Hindlimb muscle (tissue), 1 donor: ENCODE measurements at places on chromosomes 1 and 21.

GRCh38 chr21:44949779-44950198, 10.0 kb downstream of the SLX9 start:
- peak; percentile 84 for DNase-seq

DNA sequence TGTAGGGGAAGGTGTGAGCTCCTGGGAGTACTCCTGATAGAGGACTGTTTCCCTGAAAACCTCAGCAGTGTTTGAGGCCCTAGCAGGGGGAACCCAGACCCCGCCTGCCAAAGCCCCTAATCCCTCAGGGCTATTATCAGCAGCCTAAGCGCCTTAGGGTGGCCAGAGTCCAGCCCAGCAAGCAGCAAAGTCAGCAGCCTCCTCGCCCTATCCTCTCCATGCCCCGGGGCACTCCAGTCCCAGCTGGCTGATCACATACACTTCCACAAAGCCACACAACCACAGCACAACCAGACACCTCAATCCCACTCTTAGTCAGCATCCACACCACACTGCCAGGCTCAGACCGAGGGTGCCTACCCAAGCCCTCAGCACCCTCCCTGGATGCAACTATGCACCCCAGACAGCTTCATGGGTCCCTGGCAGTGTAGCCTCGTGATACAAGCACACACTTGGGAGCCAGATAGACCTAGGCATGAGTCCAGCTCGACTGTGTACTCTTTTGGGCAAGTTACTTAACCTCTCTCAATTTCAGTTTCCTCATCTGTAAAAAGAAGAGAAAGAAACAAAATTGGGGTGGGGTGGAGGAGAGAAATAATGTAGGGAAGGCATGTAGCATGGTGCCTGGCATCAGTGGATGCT, 7.1 kb downstream of the IGSF9 start:
- DNase-seq, result no peak

DNA sequence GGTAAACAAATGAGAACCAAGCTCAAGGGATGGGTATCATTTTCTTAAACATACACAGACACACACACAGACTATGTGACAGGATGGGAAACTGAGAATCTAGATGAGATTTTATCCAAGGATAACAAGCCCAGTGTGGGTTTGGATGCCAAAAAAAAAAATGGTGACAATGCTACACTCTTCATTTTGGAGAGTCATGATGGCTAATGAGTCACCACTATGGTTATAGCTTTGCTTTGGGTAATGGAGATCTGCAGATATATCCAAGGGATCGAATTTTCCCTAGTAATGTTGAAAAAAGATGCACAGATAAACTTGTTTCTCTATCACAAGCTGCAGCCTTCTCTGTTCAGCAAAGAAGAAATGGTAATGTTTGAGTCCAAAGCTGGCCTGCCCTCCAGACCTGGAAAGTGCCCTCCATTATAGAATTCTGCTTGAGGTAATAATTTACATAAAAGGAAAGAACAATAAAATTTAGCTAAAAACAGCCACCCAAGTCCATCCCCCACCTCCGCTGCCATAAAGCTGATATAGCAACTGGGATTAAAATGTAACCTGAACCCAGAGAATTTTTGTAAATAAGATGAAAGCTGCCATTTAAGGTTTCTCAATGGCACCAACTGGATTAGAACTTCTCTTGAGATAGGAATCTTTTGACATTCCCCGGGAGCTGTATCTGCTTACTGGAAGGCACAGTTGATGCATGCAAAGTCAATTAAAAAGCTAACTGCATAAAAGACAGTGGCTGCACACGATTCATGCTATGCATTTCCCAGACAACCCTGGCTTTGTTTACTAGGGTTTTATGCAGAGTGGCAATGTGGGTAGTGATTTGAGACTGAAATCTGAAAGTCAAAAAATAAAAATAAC, 395.2 kb upstream of the LYPLAL1 start:
- DNase-seq, result no peak

DNA sequence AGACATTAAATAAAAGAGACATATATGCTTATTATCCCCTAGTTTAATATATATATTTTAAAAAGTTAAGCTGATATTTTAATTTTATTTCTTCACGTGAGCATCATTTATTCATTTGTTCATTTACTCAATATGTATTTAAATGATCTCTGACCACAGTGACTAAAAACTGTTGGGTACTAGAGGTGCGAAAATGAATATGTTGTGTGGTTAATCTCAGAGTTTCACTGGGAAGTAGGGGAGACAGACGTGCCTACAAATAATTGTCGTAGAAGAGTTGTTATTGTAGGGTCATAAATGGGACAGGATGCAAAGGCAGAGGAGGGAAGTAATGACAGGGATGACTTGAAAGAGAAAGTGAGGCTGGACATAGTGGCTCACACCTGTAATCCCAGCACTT, 213.0 kb upstream of the CACYBP start:
- DNase-seq, result no peak

DNA sequence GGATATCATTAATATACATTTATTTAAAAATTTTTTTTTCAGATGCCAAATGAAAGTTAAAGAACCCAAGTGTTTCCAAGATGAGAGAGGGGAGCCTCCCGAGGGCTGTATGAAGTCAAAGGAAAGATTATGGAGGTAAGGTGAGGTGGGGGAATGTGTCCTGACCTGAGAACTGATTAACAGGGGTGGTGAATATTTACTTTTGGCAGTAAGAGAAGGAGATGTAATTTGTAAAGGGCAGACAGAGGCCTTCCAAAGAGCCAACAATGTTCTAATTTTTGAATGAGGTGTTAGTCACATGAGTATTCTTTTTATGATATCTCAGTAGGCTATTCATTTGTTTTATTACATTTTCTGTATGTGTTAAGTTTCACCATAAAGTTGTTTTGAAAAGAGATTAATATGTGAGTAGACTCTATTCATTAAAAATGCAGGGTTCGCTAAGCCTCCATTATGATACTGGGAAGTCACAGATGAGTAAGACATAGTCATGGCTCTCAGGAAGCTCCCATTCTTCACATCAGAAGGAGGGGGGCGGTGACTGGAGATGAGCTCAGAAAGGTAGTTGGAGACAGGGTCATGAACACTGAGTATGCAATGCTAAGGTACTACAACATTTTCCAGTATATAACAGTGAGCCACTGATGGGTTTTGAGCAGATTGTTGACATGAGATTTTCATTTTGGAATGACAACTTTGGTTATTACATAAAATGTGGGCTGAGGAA, 62.4 kb upstream of the TNFSF18 start:
- DNase-seq, result no peak

DNA sequence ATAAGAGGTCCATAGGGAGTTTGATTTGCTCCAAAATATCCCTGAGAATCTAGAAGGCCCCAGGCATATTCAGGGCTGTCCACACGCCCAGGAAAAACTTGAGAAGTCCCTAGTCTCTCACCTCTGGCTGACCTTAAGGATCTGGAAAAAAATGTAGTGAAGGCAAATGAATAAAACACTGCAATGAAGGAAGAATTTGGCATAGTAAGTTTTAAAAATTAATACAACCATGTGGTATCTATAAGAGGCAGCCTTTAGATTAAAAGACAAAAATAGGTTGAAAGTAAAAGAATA, 91.3 kb downstream of the COLGALT2 start:
- peak; percentile 27 for DNase-seq

- no peak for DNase-seq
These were observed 160.2 kb downstream of the TOMM20 start for GRCh38 chr1:234968451-234968850.
